Dermis blood vessel endothelial cell (primary cell): ENCODE measurements at places on chromosomes 7 and 10. TPM values are rescaled to one million over a fixed set of nuclear protein-coding genes. Genes with fewer than 3 reads are reported as not detected.

The ZNF487 gene
- total RNA-seq: 2.7 TPM in 2 replicates

The TMEM184A gene
- total RNA-seq: under 0.01 and 0.05 TPM in 2 replicates

The TRIL gene
- total RNA-seq: 24.7 and 27.5 TPM in 2 replicates

The DCLRE1C gene
- total RNA-seq: 8.8 and 11.6 TPM in 2 replicates

The CUBN gene
- total RNA-seq: 6.1 and 27.5 TPM in 2 replicates

The EBLN1 gene
- not detected in 2 replicates for total RNA-seq

The VWDE gene
- not detected in 2 replicates for total RNA-seq

GRCh38 chr7:73828107-73828803 lies 2.5 kb upstream of the CLDN4 start:
- peak; percentile 75 for DNase-seq

DNA sequence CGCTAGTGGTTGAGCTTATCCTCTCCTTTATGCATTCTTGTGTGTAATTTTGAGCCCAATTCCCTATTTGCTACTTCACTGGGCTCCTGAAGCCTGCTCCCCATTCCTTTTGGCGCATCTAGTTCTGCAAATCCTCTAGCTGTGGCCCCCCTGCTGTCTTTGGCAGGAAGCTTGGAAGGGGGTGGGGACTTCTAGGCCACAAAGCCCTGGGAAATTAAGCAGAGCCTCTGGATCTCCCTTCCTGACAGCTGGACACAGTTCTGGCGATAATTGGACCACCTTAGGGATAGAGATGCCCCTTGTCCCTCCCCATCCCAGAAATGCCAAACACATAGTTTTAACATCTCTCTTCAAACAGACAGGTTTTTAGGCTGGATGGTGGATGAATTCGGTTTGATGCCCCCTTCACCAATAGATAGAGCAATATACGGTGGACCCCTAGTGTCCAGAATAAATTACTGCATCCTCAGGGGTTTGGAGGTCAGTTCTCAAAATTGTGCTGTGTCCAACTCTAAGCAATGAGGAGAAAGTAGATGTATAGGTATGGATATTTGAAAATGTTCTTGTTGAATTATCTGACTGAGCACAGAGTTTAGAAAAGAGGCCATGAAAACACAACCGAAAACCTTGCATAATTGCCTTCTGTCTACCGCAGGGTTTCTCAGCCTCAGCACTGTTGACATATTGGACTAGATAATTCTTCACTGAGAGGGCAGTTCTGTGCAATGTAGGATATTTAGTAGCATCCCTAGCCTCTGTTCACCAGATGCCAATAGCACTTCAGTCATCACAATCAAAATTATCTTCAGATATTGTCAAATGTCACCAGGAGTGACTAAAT lies 75.5 kb downstream of the PAPSS2 start:
- DNase-seq: peak; percentile 74

GRCh38 chr7:7768977-7769709 lies 50.7 kb upstream of the RPA3 start:
- no peak for DNase-seq

GRCh38 chr7:518630-519483 lies 789 bp downstream of the PDGFA start:
- peak; percentile 82 for DNase-seq

DNA sequence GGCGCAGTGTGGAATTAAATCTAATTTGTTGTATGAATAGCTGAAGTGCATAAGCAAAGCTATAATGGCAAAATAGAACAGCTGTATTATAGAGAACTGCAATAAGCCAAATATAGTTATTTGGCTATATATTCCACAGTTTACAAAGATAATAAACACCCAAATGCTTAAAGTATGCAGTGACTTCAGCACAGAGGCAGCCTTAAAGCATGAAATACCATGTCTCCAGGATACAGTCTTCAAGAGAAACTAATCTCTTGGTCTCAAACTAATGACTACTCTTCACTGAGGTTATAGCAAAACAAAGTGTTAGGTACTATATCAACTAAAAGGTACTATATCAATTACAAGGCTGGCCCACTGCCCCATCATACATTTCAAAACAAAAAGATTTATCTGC lies 48.0 kb downstream of the NT5C2 start:
- no peak for DNase-seq

DNA sequence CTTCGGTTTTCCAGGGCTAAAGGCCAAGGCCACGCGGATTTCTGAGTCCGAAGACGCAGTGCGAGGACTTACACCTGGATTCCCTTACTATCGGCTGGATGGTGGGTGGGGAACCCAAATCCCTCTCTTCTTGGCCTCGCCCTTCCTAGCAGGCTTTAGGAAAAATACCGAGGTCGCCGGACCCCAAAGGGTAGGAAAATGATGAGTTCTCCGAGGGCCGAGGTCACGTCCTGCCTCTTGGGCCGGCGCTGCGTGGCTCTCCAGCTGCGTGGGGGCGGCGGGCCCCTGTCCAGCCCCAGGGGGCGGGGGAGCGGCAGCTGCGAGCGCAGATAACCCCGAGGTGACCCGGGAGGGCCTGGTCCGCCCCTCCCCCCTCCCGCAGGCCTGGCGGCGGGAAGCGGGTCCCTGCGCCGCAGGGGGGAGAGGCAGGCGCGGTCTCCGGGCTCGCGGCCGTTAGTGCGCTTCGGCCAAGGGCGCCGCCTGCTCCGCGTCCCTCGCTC lies 805 bp upstream of the HMX3 start:
- DNase-seq: no peak

GRCh38 chr10:99769706-99770105 lies 12.7 kb upstream of the ABCC2 start:
- no peak for DNase-seq

DNA sequence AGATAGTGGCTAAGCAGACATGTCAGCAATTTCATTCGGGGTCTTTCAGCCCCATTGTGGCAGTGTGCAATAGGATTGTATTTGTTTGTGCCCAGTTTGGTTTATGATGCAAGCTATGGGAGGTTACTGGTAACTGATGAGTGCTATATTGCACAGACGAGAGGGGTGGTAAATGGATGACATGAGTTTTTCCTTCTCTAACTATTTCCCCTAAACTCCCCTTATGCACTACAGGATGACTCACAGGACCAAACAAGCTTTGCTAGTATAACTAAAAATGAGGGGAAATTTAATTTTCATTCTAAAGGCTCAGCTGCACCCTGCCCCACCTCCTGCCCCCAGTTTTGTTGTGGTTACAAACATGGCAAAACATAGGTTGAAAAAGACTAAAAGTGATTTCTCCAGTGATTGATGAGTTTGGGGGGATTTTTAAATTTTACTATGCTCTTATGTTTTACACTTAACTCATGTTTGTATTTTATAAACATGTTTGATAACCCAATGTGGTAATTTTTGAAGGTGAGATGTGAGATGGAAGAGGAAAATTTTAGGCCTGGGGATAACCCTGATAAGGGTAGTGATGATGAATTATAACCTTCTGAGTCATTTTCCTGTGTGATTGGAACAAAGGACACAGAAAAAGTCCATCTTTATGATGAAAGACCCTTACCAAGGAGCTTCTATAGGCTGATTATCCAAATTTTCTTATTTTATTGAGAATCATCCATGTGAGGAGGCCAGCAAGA lies 60.8 kb upstream of the NAMPT start:
- peak; percentile 56 for DNase-seq

DNA sequence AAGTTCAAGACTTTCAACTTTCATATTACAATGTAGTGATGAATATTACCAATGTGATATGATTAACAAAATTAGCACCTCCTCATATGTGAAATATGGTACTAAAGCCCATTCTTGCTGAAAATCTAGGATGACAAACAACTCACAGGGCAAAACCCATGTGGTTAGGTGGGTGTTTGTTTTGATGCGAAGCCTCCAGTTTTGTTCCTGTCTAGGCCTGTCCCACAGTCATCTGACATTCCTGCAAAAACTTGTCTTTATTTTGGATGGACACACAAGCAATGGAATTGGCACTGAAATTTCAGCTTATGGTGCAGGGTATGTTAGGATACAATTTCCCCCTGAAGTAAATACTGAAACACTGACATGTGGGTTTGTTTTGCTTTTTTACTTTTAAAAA lies 95.3 kb downstream of the PARD3 start:
- no peak for DNase-seq

GRCh38 chr7:98165827-98166667 lies 45.2 kb upstream of the BHLHA15 start:
- DNase-seq: peak; percentile 65

GRCh38 chr10:11469575-11470391 lies 141.7 kb downstream of the USP6NL start:
- DNase-seq: no peak

DNA sequence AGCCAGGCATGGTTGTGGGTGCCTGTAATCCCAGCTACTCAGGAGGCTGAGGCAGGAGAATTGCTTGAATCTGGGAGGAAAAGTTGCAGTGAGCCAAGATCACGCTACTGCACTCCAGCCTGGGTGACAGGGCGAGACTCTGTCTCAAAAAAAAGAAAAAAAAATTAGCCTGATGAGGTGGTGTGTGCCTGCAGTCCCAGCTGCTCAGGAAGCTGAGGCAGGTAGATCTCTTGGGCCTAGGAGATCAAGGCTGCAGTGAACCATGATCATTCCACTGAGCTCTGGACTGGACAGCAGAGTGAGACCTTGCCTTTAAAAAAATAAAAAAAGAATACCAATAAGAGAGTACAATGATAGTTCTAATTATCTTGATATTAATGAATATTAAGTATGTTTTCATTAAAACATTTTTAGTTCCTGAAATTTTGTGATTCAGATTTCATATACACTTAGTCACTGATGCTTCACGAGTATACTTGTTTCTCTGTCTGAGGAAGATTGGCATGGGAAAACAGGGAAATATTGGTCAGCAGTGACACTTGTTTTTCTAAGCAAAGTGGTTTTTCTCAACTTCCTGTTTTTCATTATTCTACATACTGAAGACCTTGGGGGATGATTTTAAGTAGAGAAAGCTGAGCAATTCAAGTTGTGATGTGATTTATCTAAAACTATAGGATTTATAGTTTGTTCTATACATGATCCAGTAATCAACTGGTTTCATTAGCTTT lies 76.8 kb downstream of the ADK start:
- peak; percentile 93 for DNase-seq

DNA sequence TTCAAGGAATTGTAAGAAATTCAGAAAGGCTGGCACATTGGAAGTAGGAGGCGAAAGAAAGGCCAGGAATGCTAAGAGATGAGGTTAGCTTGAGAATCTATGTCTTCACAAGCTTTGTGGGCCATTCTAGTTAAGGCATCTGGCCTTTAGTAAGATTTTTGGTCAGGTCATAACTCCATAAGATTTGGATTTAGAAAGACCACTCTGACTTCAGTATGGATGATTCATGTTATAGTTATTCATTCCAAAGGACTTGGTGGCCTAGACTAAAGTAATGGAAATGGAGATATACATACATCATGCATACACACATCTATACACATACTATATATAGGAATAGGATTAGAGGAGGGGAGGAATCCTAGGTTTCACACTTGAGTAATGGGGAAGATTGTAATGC lies 77.5 kb downstream of the SEPTIN7 start:
- no peak for DNase-seq

- no peak for DNase-seq
These were observed 50.8 kb downstream of the RHOBTB1 start for GRCh38 chr10:60893231-60893630.

GRCh38 chr7:83614112-83614511 lies 34.8 kb downstream of the SEMA3E start:
- DNase-seq: no peak

GRCh38 chr10:34319197-34319846 lies 495.8 kb downstream of the PARD3 start:
- peak; percentile 43 for DNase-seq

- no peak for DNase-seq
These were observed 118.2 kb downstream of the SNX10 start for GRCh38 chr7:26409661-26410547.

DNA sequence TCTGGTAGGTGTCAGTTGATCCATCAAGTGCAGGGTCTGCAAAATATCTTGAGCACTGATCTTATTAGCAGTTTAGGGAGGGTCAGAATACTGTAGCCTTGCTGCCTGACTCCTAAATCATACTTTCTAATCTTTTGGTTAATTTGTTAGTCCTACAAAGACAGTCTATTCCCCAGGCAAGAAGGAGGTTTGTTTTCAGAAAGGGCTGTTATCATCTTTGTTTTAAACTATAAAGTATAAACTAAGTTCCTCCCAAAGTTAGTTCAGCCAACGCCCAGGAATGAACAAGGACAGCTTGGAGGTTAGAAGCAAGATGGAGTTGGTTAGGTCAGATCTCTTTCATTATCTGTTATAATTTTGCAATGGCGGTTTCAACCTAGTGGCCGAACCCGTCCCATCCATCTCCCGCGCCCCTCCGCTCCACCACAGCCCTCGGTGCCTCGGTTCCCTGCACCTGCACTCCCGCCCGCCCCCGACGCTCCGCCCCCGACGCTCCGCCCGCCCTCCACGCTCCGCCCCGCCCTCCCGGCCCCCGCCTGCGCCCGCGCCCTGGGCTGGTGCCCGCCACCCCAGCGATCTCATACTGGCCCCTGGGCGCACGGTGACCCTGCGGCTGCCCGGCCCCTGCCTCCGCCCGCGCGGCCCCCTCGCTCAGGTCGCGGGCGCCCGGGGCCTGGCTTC lies at the start of gene ADCK2:
TSS of gene ADCK2 (plus strand) at position 564 of the 681 bp plus-strand sequence. CDS start 386 bp downstream, outside the sequence.
- peak; percentile 55 for DNase-seq

GRCh38 chr7:1025743-1026581 lies 18.4 kb upstream of the GPR146 start:
- no peak for DNase-seq

- DNase-seq: no peak
These were observed 1.6 kb downstream of the FRMD4A start for GRCh38 chr10:14328881-14329672.

GRCh38 chr10:132396494-132397035 lies 435 bp upstream of the PWWP2B start:
- DNase-seq: peak; percentile 58
